CD4-positive, alpha-beta T cell (primary cell): ENCODE measurements at places on chromosomes 1 and 21.

- DNase-seq, result no peak
These were observed 20.7 kb downstream of the IL10RB start for GRCh38 chr21:33286600-33287456.

- DNase-seq, result no peak
These were observed 15.7 kb downstream of the SPOCD1 start for GRCh38 chr1:31799895-31800673.

DNA sequence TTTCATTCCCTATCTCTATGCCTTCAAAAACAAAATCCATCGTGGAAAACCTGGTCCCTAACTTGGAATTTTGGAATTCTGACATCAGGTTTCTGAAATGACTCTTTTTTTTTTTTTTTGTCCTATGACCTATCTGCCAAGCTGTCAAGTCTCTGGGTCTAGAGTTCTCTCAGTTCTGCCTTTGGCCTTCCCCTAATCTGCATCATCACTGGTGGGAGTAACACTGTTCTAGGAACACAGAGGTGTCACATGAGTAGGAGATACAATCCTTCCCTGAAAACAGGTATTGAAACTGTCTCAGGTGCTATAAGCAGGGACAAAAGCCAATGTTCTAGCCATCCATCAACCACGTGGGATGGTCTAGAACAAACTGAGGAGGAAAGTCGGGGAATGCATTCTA, 142.0 kb upstream of the ATP1B1 start:
- DNase-seq, result no peak

GRCh38 chr1:28855469-28855951, 43.5 kb downstream of the OPRD1 start:
- no peak for DNase-seq

DNA sequence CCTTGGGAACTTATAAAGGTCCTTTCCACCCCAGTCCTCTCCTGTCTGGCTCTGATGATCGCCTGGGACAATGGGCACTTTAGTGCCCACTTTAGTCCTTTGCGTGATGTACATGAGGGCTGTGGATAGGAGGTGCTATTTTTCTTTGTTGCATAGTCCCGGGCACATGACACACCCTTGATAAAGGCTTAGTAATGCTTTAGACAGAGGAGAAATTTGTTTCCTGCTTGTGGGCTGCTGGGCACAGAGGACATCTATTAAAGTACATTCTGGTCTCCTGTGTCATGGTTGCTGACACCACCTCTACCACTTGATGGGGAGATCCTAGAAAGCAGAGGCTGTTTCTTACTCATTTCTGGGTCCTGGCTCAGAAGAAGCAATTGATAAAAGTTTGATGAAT, 5.4 kb upstream of the KNCN start:
- DNase-seq, result no peak

- no peak for DNase-seq
These were observed 97.4 kb downstream of the ITSN1 start for GRCh38 chr21:33739701-33740100.

- no peak for DNase-seq
These were observed 7.3 kb upstream of the LRRC71 start for GRCh38 chr1:156912861-156913808.

DNA sequence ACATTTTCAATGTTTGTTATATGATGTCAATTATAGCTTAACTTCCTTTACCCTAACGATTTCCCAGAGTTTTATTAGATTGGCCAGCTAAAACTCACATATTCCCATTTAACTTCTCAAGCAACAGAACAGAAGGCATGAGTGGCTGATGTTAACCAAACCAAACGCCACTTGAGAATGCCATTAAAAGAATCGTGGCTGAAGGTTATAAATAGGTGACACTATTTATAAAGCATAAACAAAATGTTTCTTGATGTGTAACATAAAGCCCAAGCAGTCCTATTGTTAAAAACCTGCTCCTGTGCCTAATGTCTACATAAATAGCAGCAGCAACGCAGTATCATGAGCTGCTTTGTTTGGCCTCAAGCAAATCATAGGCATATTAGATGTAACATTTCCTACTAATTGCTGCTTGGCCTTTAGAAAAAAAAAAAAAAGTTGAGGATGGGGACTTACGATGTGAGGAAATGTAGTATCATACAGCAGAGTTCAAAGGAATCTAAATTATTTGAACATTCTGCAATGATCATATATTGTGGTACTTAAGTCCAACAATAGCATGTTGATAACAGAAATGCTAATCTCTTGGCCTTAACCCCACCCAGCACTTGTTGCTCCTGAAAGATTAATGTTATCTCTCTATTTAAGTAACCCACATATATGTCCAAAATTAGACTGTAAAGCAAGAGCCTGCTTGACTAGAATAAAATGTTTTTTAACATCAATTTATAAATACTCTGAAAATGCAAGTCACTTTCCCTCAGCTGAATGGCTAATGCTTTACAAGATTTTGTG, 106.0 kb downstream of the ESRRG start:
- no peak for DNase-seq

DNA sequence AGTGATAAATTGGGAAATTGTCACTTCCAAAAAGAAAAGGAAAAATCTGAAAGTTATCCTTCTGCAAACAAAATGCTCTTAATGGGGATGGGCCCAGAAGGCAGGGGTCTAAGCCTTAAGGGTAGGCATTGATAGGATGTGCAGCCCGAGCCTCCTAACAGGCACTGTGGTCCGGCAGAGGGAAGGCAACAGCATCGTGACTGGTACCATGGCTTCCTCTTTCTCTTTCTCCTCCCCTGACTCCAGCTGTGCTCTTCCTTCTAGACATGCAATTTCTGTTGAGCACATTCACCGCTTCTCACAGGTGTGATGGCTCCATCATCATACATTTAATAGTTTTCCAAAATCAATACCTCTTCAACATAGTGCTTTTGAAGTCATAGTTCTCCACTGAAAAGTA, 91.5 kb downstream of the SELENOF start:
- no peak for DNase-seq

GRCh38 chr1:23249787-23250454, 32.6 kb upstream of the HTR1D start:
- DNase-seq, result no peak

- DNase-seq, result no peak
These were observed 106.9 kb upstream of the SERBP1 start for GRCh38 chr1:67536957-67537666.

- DNase-seq, result no peak
These were observed 80.0 kb downstream of the CAMK2N1 start for GRCh38 chr1:20405893-20406604.

GRCh38 chr1:101826416-101826815, 170.3 kb downstream of the OLFM3 start:
- no peak for DNase-seq

DNA sequence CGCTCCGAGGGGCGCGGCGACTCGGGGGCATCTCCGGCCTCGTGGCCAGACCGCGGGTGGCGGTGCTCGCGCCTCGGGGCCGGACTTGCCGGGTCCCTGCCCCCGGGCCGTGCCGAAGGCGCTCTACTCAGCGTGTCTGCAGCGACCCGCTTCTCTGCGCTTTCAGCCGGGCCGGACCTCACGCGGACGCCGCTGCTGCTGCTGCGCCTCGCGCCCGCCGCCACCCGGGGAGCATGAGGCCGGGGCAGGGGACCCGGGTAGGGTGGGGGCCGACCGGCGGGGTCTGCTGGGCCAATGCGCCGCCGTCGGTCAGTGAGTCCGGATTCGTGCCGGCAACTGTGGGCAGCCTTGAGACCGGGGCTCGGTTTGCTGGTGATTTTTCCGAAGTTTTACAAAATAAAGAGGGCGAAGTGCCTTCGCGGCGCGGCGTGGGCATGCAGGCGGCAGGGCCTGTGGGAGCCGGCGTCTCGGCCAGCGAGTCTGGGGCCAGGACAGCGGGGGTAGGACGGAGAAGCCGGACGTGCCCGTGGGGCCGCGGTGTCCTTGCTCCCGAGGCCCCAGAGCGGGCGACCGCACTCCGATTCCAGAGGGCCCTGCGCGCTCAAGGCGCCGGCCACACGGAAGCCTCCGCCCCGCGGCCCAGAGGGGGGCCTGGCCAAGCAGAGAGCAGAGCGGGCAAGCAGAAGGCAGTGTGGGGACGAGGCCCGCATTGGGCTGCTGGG, 749 bp downstream of the FAM163A start:
- no peak for DNase-seq

DNA sequence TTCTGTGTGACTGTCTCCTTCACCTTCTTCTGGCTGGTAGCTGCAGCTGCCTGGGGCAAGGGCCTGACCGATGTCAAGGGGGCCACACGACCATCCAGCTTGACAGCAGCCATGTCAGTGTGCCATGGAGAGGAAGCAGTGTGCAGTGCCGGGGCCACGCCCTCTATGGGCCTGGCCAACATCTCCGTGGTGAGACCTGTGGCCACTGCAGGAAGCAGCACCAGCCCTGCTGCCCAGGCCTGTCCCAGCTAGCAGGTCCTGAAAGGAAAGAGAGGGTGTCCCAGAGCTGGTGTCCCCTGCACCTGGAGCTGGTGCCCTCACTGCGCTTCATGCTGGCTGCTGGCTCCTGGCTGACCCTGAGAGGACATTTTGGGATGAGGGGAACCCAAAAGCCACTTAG, 5.9 kb upstream of the ATXN7L2 start:
- no peak for DNase-seq

- DNase-seq, result no peak
These were observed 19.9 kb downstream of the ALDH4A1 start for GRCh38 chr1:18882486-18882885.

GRCh38 chr1:22041505-22041904, 11.0 kb upstream of the CDC42 start:
- no peak for DNase-seq

DNA sequence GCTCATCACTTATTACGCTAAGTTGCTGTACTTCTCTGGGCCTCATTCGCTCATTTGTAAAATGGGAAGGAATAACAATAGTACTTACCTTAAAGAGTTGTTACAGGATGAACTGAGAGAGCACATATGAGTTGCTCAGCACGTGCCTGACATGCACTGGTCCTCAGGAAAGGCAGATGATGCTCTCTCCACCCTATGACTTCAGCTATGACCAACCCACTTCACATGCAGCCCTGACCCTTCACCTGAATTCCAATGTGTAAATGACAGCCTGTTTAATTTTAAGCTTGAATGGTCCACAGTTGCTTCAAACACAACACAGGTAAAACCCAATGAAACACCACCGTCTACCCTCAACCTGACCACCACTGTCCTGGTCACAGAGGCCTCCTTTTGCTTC, 32.9 kb downstream of the GADD45A start:
- DNase-seq, result no peak

GRCh38 chr1:25541889-25542658, 1.3 kb upstream of the LDLRAP1 start:
- no peak for DNase-seq

- DNase-seq, result no peak
These were observed 22.2 kb upstream of the SCAF4 start for GRCh38 chr21:31753949-31754707.

DNA sequence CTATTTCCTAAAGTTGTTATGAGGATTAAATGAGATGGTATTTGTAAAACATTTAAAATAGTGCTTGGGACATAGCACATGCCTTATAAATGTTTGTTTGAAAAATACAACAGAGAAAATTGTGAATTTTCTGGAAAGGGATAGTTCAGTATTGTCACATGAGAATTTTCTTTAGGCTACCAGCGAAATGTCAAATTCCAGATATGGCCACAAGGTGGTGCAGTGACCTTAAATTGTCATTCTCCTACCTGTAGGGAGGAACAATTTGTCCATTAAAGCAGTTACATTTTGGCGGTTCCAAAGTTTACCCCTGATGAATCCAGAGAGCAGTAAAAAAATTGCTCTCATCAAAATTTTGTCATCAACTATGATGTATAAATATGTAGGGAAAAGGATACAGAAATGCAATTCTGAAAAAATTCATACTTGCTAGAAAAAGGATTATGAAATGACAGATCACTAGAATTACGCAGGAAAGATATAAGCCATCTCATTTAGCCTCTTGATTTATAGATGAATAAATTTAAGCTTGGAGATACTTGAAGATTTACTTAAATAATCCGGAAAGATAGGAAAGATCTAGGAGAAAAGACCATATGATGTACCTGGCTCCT, 50.2 kb upstream of the TSHB start:
- DNase-seq, result peak; percentile 84

GRCh38 chr1:230144010-230144614, 77.1 kb downstream of the GALNT2 start:
- DNase-seq, result no peak

DNA sequence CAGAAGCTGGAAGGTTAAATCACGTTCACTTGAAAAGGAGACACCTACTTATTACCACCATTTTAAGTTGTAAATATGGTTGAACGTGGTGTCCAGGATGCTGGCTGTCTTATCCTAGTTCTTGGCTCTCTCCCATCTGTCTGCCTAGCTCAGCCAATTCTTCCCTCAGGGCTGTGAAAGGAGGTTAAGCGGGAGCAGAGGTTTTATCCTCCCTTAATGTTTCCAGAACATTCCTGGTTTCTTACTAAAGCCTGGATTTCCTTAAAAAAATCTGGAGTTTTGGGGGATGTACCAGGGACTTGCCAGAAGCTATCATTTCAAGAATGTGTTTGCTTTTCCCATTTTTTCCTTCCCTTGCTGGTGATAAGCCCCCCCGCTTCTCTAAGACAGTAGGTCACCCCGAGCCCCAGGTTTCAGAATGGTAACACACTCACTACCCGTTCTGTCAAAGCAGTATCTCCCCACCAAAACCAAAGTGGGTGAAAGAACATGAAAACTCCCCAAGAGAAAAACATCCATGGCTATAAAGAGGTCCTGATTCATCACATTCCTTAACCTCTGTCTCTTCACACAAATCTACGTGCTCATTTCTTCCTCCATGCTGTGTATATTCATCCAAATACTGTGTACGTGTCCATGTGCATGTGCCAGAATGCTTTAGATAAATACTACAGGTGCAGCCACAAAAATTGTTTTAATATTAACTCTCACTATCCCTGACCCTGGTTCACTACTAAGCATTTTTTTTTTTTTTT, 114.7 kb downstream of the MAP3K21 start:
- no peak for DNase-seq

- no peak for DNase-seq
These were observed 17.8 kb upstream of the RSBN1 start for GRCh38 chr1:113830039-113830438.

DNA sequence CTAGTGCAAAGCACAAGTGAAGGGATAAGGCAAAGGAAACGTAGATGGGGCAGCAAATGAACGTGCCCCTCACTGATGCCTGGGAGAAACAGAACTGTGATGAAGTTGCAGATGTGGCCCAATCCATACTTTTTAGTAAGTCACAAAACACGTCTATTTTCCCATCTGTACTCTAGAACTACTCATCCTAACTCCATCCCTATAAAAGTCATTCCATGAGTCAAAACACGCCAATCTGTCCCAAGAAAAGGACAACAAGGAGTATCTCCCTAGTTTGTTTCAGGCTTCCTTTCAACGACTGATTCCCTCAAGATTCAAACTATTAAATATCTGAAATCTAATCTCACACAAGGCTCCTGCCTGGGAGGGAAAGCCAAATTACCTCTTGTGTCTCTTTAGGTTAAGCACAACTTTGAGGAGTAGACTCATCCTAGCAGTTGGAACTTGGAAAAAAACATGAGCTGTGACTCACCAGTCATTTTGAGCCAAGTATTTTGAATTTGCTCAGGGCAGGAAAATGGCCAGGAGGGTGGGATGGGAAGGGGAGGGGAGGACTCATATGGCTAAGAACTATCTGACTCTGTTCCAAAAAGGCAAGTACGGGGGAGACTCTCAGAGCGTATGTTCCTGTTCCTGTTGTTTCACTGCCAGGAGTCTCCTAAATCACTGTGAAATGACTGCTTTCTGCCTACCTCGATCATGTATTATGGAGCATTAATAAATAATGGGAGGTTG, 214.5 kb upstream of the CAMK1G start:
- no peak for DNase-seq

GRCh38 chr21:18041012-18041411, 203.6 kb upstream of the CHODL start:
- no peak for DNase-seq

GRCh38 chr1:36963006-36963405, 71.3 kb downstream of the GRIK3 start:
- no peak for DNase-seq

- no peak for DNase-seq
These were observed 279.4 kb downstream of the RGS7 start for GRCh38 chr1:241077386-241078147.
